ENCODE measurements at places on chromosomes 1 and 21.

DNA sequence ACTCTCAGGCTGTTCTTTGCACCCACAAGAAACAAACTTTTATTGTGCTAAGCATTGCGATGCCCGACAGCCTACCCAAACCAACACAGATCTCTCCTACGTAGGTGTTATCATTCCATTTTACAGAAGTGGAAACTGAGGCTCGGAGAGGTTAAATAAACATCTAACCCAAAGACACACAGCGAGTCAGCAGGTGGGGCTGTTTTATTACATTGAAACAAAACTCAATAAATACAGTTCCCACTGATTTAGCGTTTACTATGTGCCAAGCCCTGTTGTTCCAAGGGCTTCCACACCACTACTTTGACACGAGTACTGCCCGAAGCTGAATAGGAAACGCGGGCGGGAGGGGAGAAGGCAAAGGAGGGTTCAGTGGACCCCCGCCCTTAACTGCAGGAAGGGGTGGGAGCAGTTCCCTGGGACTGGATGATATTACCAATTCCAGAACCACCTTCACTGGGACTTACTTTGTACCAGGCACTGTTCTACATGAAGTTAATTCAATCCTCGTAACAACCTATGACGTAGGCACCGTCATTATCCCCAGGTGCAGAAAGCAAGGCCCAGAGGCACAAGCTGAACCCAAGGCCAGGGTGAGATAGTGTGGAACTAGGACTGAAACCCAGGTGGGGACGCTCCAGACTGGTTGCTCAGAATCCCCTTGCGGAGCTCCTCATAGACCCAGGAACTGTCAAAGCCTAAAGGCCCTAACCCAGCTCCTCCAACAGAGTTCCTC lies 19.3 kb upstream of the ALDH4A1 start:
- no peak for DNase-seq

- no peak for DNase-seq
Observed at GRCh38 chr1:98550076-98550475, 111.4 kb upstream of the SNX7 start.

- no peak for DNase-seq
Observed at GRCh38 chr1:101064697-101065096, 39.1 kb upstream of the DPH5 start.

- no peak for DNase-seq
Observed at GRCh38 chr1:226337276-226337875, 28.4 kb upstream of the LIN9 start.

GRCh38 chr1:93581917-93582850 lies 99.5 kb downstream of the BCAR3 start:
- DNase-seq: no peak

- DNase-seq: no peak
Observed at GRCh38 chr1:30895944-30896660, 12.5 kb downstream of the SDC3 start.

- no peak for DNase-seq
Observed at GRCh38 chr1:89812992-89813391, 7.8 kb upstream of the LRRC8D start.

GRCh38 chr1:30187413-30188023 lies 535.9 kb downstream of the MATN1 start:
- DNase-seq: no peak

DNA sequence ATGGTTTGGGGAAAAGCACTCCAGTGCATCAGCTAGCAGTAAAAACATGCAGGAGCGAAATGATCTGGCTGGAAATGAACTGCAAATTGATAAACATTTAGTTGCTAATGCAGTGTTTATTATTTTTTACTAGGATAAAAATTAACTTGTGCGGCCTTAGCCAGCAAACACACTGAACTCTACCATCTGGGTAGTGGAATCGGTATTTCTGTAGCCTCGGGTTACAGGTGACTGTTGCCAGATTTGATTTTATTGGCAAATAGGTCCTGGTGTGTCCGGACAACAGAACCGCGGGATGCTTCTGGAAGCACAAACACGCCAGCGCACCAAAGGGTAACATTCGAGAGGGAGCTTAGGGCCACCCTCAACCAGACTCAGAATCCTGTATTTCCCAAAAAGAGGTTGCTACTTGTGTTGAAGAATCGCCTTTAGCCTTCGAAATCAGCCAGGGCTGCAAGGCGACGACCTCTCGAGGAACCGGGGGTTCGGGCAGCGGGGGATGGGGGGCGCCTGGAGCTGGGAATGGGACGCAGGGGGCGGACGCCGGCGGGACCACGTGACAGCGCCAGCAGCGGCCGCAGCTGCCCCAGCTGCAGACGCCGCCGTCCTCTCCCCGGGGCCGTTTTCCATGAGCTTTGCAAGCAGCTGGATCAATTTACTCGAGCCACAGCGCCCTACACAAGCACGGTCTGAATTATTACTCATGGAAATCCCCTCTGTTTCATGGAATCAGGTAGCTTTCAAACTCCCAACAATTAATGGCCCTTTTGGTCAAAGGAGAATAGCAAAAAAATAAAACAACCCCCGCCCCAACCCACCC lies 158.8 kb downstream of the TOMM20 start:
- DNase-seq: no peak

DNA sequence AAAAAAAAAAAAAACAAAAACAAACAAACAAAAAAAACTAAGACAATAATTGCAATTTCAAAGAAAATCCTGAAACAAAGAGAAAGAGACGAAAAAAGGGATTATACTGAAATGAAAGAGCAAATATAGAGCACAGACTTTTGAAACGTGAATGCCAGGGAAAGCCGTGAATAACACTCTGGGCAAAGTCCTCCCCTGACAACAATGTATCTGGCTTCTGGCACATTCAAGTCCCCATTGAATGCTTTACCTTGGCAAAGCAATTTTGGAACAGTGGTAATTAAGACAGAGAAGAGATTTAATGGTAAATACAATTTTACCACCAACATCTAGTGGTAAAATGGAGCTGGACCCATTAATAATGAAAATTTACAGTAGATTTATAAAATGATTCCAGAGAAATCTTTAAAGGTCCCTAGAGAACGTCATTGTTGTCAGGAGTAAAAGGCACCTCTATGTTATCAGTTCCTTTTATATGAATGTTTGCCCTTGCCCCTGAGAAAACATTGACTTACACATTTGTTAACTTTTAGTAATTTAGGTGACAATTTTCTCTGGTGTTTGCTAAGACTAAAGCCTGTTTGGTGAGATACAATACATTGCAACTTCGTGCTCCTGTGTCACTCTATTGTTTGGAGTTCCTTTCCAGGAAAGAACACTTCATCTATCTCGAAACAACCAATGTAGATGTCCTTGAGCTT lies 89.7 kb downstream of the GREM2 start:
- no peak for DNase-seq

GRCh38 chr1:86499987-86500593 lies 31.4 kb downstream of the CLCA1 start:
- DNase-seq: no peak

- DNase-seq: no peak
Observed at GRCh38 chr1:224535641-224536040, 80.5 kb upstream of the CNIH3 start.

DNA sequence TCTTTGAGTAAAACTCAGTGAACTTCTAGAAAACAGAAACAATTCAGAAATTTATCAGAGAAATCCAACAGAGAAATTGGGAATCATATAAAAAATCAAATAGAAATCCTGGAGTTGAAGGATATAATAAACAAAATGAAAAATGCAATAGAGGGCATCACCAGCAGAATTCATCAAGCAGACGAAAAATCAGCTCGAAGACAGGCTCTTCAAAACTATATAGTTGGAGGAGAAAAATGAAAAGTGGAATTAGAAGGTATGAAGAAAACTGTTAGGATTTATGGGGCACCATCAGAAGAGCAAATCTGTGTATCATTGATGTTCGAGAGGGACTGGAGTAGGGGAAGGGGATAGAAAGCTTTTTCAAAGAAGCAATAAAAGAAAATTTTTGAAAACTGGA lies 121.5 kb upstream of the GPR52 start:
- no peak for DNase-seq

GRCh38 chr1:86833461-86834215 lies 80.3 kb downstream of the SELENOF start:
- DNase-seq: peak; percentile 8

- no peak for DNase-seq
Observed at GRCh38 chr21:43311301-43311817, 115.6 kb downstream of the SIK1 start.

- no peak for DNase-seq
Observed at GRCh38 chr1:164466001-164466421, 93.0 kb upstream of the PBX1 start.

DNA sequence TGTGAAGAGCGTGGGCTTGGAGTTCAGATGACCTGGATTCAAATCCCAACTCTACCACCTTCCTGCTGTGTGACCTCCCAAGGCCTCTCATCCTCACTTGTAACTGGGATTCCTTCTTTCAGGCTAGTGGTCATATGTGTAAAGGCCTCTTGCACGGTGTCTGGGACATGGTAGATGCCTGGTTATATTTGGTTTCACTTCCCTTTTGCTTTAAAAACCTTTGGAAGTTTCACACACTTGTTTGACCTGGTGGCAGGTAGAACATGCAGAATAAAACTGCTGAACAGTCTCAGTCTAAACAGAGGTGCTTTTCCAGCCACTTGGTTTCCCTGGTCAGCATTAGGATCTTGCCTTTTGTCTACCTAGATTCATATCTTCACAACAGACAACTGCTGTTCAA lies 37.0 kb upstream of the RCAN3 start:
- DNase-seq: no peak

DNA sequence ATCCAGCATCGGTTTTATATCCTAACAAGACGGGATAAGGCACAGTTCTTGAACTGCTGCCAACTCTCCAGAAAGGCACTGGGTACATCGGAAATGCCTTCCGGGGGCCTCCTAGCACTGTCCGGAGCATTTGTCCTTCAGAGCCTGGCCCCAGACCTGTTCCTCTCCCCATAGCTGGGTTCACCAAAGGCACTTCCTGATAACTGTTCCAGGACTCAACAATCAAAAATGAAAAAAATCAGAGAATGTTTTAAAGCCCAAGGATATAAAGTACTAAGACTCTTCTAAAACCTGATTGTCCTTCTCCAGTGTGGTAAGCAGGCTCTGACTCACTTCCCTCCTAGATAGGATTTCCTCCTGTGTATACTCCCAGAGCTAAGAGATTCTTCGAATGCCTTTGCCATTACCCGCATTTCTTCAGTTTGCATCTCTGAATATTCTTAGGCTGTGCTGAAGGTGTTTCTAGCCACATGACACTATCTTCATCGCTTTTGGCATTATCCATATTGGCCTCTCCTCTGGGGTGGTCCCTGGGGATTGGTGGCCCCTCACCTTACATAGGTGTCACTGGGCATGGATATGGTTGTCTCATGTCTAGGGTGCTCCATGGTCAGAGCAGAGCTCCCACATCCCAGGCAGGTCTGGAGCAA lies 112.9 kb downstream of the ZBTB18 start:
- DNase-seq: no peak

DNA sequence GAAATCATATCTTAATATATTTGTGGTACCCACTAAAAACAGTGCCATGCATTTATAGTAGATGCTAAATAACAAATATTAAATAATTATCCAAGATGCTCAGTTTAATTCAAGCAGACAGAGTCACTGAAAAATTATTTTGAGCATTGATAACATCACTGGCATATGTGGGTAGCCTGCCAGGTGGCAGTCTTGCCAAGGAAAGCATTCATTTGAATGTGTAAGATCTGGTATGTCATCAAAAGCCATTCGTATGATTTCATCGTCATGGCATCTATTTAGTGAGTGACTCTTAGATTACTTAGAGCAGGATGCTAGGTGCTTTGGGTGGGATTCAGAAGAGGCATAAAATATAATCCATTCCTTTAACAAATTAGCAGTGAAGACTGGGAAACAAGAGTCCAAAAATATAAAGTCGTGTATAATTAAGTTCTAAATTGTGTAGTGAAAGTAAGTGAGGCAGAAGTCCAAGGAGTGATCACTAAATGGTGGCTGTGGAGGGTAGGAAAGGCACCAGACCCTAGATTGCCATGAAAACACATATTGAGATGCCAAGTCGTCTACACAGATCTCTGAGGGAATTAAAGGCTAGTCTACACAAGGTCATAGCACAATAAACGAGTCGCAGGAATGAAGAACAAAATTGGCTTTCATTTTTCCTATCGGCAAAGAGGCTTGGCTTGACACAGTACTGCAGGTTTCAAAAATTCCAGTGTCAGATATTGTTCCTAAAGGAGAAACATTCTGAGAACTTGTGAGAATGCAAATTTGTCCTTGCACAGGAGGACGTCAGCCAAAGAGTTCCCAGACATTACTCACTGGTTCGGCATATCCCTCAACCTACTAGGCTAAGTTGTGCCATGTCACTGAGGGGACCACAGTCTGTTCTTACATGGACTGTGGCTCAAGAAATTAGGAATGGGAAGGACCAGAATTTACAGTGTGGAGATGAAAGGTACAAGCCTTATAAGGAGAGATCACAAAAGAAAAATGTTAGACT lies 130.8 kb downstream of the LYPLAL1 start:
- DNase-seq: no peak

DNA sequence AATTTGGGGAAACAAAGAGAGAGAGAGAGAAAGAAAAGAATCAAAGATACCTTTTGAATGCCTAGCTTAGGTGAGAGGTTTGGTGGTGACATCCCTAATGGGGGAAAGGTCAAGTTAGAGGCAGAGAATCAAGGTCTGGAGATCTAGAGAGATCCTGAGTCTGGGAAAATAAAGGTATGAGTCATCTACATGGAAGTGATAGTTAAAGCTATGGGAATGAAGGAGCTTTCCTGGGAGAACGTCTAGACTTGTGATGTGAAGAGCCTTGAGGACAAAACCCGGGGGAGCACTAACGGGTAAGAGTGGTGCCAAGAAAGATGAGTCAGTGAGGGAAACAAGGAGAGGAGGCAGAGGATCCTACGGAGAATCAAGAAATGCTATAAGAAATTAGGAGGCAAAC lies 110.8 kb upstream of the RUNX1 start:
- no peak for DNase-seq

- no peak for DNase-seq
Observed at GRCh38 chr1:47703156-47703825, 265.4 kb downstream of the FOXD2 start.

DNA sequence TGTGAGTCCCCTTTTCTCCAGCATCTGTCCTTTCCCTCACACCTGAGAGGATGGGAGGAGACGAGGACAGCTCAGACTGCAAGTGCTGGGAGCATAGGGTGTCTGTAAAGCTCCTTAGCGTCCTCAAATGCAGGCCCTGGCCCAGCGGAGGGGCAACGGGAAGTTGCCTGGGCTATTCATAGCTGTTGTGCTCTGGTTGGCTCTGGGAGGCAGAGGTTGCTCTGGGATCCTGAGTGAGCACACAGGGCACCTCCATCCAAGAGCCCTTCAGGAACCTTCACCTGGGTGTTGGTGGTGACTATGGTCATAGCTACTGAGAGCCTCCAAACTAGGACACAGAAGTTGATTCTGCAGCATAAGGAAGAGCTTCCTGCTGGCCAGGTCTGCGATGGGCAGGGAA lies 2.6 kb downstream of the PADI1 start:
- no peak for DNase-seq

- no peak for DNase-seq
Observed at GRCh38 chr1:166237675-166238074, 70.9 kb upstream of the FAM78B start.

All from effector memory CD4-positive, alpha-beta T cell (primary cell).